ENCODE measurements at places on chromosomes 1 and 21. TPM values are rescaled to one million over a fixed set of nuclear protein-coding genes. Genes with fewer than 3 reads are reported as not detected.
A peak's percentile ranks its signal among the peaks of the same experiment; 100 is the strongest.

Gene FCRL6
- total RNA-seq = 0.13 TPM

GRCh38 chr1:156816561-156817328 is at the start of gene SH2D2A:
Gene SH2D2A (minus strand): TSS chr1:156816848. CDS start chr1:156816708, 140 bp downstream.
- DNase-seq = peak; percentile 92

DNA sequence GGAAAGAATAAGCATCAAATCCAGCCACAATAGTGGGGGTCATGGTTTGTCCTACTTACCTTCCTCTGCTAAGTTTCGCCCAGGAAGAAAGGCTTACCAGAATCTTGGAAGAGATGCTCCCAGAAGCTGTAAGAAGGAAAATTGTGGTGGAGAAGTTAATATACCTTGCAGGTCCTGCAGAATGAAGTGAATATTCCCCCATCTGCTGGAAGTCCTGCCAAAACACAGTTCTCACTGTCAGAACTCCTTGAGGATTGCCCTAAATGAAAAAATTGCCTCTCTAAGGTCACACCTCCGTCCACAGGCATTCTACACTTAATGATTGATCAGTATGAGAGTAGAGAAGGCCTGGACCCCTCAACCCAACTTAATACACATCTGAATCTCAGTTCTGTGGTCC is 78.4 kb upstream of the RGS21 start:
- DNase-seq = no peak

Gene TSPEAR
- total RNA-seq = not detected

Gene C1orf87
- not detected for total RNA-seq

DNA sequence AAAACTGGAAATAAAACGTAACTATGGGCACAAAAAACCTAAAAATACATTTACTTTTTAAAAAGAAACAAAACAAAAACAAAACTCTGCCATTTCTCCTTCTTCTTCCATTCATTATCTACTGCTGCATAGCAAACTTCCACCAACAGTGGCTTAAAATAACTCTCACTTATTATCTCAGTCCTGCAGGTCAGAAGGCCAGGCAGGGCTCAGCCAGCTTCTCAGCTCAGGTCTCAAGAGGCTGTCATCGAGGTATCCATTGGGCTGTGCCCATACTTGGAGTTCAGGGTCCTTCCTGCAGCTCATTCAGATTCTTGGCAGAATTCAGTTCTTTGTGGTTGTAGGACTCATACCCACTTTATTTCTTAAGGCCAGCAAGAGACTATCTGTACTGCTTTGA is 352.7 kb upstream of the PLD5 start:
- no peak for DNase-seq

DNA sequence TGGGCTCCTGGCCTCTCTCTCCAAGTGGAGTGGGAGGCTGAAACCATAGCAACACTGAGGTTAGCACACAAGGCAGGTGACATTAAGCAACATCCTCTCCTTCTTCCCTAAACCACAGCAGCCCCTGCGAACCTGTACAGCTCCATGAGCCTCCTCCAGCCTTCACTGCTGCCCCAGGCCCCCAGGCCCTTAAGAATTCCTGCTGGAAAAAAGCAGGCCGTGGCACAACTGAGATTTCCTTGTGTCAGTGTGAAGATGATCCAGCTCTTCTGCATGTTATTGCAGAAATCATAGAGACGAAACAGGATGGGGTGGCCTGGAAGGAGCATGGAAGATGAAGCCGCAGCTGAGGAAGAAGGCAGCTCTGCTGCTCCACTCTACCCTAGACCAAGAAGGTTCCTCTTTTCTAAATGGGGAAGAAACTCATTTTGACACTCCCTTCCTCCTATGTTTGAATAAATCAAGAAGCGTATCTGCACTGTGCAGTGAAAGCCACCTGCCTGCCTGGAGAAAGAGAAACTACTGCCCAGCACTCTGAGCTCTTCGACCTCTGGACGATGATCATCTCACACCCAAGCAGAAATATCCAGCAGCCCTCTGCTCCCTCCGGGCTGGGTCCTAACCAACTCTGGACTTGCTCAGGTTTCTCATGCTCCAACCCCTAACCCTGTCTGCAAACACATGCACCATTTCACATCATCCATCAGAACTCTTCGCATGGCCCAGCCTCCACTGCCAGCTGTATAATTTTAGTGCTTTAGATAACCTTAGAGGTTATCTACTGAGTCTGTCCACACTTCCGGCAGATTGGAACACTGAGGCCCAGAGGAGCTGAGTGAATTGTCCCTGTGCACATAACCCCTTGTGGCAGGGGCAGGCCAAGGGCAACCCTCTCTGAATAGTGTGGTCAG is 20.7 kb downstream of the SH3BP5L start:
- no peak for DNase-seq

GRCh38 chr1:36166938-36167905 is 11.3 kb downstream of the MAP7D1 start:
- DNase-seq = peak; percentile 76

- peak; percentile 17 for DNase-seq
Observed at GRCh38 chr1:32426489-32427255, 32.4 kb upstream of the BSDC1 start.

GRCh38 chr1:53622531-53622930 is 116.4 kb downstream of the GLIS1 start:
- DNase-seq = no peak
